ENCODE measurements at places on chromosomes 7 and 10.

DNA sequence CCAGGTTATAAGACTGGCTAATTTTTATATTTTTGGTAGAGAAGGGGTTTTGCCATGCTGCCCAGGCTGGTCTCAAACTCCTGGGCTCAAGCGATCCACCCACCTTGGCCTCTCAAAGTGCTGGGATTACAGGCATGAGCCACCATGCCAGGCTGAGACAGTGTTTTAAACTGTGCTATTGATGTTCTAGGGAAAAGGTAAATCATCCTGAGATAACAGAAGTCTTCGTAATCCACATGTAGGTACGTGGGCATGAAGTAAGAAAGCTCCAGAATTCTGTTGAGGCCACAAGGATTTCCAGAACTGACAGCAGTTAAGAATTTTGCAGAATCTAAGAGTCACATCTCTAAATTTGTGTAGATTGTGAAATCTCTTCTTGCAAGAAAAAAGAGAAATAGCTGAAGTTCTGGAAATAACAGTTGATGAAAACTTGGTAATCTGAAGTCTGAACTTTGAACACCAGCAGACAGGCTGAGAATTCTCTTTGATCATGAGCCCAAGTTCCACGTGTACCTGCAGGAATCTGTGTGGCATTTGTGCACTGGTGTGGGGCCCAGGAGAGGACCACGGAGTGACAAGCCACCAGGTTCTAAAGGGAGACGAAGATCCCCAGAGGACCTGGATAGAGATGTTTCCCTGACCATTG is 24.6 kb downstream of the C7orf33 start:
- no peak for DNase-seq

- DNase-seq: no peak
These were observed 126.4 kb upstream of the CCDC6 start for GRCh38 chr10:60032723-60033122.

- DNase-seq: no peak
These were observed 67.5 kb upstream of the IGFBP3 start for GRCh38 chr7:45988405-45989057.

DNA sequence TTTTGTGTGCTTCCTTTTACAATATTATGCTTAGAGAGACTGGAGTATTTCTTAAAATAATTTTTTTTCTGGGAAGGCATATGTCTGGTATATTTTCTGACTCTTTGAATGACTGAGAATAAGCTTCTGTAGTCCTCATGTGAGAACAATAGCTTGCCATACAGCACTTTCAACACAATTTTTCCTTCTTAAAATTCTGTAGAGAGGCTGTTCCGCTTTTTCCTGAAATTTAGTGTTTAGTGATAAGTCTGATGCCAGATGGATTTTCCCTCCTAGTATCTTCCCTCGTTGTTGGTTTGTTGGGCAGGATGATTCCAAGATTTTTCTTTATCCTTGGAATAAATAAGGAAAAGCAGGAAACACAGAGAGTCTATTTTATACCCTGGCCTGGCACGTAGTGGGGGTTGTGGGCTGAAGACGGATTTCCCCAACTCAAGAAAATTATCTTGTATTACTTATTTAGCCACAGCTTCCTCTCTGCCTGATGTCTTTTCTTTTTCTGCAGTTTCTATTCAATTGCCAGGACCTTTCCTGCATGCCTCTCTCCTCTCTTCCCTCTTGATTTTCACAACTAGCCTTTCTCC is 111.2 kb downstream of the AOAH start:
- DNase-seq: no peak

- no peak for DNase-seq
These were observed 370.1 kb upstream of the GALNT17 start for GRCh38 chr7:70761711-70762328.

DNA sequence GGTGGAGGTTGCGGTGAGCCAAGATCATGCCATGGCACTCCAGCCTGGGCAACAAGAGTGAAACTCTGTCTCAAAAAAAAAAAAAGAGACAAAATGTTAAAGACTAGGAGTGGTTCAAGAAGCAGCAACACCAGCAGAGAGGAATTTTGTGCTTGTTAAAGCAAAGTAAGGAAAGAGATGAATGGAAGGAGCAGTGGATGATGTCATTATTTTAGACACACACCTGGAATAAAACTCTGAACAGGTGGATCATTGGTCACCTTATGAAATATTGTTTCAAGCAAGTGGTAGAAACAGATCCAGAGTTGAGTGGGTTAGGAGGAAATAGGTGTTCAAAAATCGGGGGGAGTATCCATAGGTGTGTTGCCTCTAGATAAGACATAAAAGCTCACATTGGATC is 129.7 kb upstream of the FRMD4A start:
- DNase-seq: no peak

All from left kidney (tissue), 8 donors.